ENCODE measurements at places on chromosomes 16 and 17.

DNA sequence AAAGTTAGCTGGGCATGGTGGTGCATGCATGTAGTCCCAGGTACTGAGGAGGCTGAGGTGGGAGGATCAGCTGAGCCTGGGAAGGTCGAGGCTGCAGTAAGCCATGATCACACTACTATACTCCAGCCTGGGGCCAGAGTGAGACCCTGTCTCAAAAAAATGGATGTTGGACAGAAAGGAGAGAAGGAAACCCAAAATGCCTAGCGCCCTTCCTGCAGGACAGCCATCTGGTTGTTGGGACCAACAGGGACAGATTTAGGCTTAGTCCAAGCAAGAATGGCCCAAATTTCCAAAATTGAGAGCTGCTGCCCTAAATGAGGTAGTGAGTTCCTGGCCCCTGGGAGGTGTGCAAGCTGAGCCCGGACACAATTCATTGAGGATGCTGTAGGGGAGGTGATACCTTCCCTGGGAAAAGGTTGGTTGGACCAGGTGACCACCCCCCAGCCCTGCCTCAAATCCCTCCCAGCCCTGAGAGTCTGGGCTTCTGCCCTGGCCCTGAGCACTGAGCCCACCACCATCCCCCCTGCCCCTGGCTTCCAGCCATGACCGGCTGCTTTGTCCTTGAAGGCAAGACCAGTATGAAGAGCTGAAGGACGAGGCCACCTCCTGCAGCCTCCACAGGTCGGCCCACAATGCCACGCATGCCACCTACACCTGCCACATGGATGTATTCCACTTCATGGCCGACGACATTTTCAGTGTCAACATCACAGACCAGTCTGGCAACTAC, 35.1 kb downstream of the IL21R start:
- DNase-seq = no peak

- no peak for DNase-seq
Measured at GRCh38 chr17:82640036-82640435, 8.2 kb downstream of the WDR45B start.

GRCh38 chr16:4909825-4910224, 27.1 kb downstream of the PPL start:
- no peak for DNase-seq

DNA sequence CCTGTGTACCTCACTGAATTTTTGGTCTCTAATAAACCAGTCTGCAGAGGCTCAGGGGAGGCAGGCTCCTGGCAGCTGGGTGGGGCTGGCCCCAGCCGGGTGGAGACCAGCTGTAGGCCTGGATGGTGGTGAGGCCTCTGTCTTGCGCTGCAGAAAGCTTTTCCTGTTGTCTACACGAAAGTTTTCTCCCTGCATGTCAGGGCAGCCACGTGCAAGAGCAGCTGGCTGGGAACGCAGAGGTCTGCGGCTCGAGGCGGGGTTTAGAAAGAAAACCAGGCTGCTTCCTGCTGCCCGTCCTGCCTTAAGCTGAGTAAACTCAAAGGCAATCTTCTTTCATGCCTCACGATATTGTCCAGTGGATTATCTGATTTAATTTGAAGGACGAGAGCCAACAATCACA, 2.4 kb downstream of the SERPINF1 start:
- no peak for DNase-seq

- DNase-seq = no peak
Measured at GRCh38 chr16:59173408-59173831, 439.3 kb upstream of the GOT2 start.

- no peak for DNase-seq
Measured at GRCh38 chr16:6891496-6891895, 441.1 kb upstream of the RBFOX1 start.

All from D721Med (cell line).